Cortex of kidney (tissue), 1 donor: ENCODE measurements at places on chromosomes 1 and 21.

DNA sequence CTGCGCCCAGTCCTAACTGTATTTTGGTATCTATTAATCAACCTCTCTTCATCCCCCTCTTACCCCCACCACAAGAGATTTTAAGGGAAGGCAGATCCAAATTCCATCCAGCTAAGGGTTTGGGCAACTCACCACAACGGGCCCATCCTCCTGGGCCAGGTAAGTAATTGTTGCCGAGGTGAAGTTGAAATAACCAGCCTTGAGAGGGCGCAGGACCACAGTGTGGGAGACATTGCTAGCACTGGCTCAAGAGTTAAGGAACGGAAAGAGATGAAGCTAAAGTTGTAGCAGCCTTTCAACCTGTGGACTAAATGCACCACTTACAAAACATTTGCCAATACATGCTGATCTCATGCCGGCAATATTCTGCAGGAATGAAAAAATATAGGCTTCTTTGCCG, 5.9 kb downstream of the SSR2 start:
- no peak for DNase-seq

DNA sequence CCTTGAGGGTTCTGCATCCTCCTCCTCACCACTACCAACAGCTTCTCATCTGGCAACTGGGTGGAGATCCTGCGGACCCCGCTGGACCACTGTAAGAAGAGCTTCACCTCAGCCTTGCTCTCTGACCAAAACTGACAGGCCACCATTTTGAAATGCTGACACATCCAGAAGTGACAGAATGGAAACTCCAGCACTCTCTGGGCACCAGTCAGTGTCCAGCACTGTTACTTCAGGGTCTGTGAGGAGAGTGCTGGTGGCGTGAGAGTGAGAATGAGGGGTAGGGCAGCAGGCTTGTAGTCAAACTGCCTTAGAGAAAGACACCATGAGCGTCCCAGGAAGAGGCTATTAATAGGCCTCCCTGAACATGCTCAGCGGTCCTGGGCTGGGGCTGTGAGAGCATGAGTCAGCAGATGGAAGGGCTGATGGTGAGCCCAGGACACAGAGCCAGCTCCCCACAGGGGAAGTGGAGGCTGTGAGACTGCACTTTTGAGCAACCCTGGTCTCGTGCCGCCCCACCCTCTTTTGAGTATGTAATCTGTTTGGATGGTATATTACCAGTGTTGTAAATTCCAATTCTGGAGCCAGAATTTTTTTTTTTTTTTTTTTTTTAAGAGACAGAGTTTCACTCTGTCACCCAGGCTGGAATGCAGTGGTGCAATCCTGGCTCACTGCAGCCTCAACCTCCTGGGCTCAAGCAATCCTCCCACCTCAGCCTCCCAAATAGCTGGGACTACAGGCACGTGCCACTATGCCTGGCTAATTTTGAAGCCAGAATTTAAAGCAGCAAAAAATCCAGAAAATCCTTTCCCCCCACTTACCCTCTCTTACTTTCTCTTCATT, 34.4 kb upstream of the SLC30A1 start:
- DNase-seq = no peak

DNA sequence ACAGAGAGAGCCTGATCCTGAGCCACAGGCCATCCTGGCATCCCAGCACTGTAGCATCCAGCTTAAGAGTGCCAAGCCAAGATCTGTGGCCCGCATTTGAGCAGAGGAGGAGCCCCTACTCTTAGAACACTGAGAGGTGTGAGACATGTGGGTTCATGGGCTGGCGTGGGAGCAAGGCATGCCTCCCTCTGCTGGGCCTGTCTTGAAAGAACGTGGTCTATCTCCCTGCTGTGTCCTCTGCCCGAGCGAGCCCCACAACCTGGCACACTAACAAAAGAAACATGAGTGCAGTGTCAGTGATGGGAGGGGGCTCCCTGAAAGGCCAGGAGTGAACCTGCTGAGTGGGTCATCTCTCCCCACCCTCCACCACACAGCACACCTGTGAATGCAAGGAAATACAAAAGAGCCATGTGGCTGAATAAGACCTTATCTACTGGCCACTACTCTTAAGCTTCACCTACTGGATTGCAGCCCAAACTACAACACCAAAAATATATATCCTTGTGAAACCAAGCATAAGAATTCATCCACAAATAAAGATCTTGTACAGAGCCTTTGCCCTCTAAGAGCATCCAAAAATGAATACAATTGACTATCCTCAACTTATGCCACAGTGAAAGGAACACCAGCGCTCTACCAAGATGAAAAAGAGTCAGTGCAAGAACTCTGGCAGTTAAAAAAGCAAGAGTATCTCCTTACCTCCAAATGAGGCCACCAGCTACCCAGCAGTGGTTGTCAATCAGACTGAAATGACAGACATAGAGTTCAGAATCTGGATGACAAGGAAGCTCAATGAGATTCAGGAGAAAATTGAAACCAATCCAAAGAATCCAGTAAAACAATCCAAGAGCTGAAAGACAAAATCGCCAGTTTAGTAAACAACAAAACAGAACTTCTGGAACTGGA, 259.4 kb upstream of the DAB1 start:
- DNase-seq = no peak

DNA sequence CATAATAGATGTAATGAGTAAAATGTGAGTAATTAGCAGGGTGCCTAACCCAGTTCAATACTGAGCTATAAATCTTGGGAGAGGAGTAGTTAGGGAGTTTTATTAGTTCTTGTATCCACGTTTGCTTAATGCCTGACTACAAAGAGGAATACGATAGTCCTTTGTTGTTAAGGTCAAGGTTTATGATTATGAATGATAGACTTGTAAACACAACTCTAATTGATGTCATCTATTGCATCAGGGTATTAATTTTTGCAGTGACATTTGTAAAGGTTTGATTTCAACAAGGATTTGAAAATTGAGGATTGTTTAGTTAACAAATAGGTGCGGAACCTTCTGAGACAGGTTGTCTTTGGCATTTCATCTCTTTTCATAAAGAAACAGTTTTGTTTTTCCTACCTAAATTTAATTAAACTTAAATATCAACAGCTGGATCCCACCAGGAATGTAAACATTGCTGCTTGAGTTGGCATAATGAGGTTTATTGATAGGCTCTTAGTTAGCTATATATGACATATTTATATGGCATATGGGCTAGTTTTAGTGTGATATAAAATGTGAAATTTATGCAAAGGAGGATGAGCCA, 9.7 kb downstream of the SOAT1 start:
- DNase-seq = no peak

GRCh38 chr1:26188477-26188876, 1.9 kb upstream of the CATSPER4 start:
- DNase-seq = no peak

DNA sequence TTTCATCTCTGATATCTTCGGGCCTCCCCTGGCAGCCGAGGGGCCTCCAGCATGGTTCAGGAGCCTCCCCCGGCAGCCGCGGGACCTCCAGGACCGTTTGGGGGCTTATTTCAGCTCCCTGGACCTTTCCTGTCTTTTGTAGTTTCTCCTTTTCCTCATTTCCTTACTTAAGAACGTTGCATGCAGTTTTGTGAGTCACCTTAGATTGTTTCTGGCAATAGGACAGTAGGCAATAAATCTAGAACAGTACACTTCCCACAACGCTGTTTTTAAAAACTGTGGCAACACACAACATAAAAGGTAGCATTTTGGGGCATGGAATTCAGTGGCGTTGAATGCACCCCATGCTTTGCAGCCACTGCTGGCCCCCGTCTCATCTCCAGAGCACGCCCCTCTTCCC, 24.4 kb downstream of the FAAP20 start:
- DNase-seq = no peak

DNA sequence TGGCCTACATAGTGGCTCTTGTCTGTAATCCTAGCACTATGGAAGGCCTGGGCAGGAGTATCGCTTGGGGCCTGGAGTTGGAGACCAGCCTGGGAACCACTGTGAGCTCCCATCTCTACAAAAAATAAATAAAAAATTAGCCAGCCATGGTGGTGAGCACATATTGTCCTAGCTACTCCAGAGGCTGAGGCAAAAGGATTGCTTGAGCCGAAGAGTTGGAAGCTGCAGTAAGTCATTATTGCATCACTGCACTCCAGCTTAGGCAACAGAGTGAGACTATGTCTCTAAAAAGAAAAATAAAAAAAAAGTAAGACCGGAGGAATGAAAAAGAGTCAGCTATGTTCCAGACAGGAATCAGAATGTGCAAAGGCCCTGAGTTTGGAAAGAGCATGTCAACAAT, 115.3 kb downstream of the CYYR1 start:
- DNase-seq = no peak

DNA sequence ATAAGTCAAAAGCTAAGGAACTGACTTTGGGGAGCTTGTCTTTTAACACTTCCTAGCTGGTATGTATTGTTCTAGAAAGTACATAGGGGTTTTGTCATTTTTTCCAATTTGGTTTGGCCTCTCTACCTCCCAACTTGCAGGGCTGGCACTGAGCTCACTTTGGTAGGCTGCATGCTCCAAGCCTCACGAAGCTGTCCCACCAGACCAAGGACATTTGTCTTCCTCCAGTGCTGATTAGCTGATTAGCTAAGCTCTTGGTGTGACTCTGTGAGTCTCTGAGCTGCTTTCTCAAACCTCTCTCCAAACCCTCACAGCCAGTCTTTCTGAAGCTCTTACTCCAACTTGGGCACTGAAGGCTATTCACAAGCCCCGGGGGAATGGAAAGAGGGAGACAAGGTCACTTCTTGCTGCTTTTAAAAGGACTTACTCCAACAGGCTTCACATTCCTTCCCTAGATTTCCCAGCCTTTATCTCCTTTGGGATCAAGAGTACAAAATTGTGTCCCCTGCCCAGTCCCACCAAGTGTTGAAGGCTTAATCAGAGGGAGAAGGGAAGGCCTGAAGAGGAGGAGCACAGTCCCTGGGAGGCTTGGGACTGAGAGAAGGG, 893 bp upstream of the CFAP45 start:
- DNase-seq = no peak

DNA sequence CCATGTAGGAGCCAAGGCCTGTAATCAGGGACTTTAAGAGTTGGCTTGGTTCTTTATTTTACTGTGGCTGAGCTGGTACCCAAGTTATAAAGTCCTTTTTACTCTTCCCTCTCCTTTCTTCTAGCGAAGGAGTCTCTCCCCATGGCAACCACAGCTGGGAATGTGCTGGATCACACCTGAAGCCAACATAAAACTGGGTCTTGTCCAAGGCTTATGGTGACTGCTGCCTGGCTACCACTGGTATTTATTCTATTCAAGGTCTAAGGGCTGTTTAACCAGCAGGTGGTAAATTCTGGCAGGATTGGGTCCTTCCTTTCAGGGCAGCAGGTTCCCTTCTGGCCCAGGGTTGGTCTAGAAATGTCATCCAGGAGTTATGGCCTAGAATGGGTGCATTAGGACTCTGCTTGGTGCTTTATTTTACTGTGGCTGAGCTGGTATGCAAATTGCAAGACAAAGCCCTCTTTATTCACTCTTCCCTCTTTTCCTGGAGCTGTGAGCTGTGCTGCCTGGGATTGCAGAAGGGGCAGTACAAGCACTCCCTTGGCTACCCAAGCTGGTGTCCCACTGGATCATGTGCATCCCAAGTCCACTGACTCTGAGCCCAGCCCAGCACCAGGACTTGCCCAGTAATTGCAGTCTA, 26.6 kb downstream of the SLC22A15 start:
- DNase-seq = no peak

- DNase-seq = no peak
These were observed 72.7 kb upstream of the FAM20B start for GRCh38 chr1:178953034-178953433.

DNA sequence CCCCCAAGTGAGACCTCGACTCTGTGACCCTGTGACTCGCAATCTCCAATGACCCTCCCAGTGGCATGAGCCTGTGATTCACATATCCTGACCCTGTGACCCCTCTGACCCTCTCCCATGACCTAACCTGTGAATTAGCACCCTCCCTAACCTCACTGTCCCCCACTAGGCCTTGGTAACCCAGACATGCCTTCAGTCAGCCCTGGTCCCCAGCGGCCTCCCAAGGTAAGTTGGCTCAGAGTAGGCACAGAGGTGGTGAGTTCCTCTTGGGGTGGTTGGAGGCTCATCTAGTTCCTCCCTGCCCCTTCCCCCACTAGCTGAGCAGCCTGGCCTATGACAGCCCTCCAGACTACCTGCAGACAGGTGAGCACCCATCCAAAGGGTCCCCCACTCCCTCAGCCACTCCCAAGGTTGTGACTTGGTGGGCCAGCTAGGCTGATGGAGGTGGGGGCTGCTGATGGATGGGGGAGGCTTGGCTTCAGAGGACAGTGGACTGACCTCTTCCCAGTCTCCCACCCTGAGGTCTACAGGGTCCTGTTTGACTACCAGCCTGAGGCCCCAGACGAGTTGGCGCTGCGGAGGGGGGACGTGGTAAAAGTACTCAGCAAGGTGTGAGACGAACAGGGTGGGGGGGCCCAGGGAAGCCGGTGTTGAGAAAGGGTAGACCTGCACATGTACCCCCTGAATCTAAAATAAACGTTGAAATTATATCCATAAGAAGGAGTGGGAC, 1.6 kb downstream of the SH3D21 start:
- no peak for DNase-seq

DNA sequence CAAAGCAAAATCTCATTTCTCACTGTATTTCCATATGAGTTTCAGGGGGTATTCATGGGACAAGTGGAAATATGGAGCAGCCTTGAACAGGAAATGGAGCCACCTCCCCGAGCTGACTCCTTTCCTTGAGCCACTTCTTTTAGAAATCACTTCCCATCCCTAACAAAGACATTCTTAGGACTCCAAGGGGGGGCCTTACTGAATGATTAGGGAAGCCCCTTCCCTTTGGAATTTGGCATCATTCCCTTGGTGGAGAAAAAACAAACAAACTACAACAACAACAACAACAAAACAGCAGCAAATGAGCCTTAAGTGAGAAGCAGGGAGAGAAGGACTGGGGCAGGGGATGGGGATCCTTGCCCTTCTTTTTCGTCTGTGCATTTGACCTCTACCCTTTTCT, 278.3 kb downstream of the ZNF648 start:
- DNase-seq = no peak

DNA sequence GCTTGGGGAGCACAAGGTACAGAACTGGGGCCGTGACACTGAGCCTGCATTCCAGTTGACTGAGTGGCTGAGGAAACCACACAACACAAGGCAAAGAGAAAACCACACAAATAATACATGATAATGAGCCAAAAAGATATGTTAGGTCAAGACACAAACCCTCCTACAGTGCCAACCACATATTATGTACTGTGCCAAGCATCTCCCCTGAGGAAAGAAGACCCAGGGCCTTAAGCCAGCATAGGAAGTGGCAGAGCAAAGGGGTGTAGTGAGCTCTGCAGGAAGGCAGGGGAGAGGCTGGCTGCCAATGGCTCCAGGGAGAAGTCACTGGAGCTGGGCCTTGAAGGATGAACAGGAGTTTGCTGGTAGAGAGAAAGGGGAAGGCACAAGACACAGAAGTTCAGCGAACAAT, 28.2 kb downstream of the CTNNBIP1 start:
- DNase-seq = no peak

DNA sequence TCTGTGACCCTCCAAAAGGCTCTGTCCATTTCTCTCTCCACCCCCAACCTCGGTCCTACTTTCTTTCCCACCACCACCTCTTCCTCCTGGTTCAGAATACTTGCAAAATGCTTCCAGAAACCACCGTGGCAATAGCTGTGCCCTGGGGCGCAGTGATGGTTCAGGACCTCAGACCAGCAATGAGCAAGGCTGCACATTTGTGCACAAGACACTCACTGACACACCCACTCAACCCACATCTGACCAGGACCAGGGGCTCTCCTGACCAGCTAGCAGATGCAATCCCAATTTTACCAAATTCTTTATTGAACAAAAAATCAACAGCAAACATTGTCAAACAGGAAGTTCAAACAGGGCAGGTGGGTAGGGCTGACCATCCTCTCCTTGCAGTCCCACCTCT, 25.7 kb downstream of the SPOCD1 start:
- no peak for DNase-seq

GRCh38 chr1:34162852-34163766, 1.9 kb downstream of the CSMD2 start:
- DNase-seq = no peak
